GOT3 (cell line): ENCODE measurements at places on chromosomes 4 and X.

DNA sequence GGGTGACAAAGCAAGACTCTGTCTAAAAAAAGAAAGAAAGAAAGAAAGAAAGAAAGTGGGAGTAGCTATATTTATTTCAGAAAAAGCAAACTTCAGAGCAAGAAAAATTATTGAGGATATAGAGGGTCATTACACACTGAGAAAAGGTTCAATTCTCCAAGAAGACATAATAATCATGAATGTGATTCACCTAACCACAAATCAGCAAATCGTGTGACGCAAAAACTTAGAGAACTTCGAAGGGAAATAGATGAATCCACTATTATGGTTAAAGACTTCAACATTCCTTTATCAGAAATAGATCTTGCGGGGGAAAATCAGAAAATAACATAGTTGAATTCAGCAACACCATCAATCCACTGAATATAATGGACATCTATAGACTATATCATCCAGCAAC is 219.3 kb upstream of the LDB2 start:
- no peak for DNase-seq

GRCh38 chr4:119785963-119786362 is 157.4 kb upstream of the PDE5A start:
- DNase-seq = no peak

DNA sequence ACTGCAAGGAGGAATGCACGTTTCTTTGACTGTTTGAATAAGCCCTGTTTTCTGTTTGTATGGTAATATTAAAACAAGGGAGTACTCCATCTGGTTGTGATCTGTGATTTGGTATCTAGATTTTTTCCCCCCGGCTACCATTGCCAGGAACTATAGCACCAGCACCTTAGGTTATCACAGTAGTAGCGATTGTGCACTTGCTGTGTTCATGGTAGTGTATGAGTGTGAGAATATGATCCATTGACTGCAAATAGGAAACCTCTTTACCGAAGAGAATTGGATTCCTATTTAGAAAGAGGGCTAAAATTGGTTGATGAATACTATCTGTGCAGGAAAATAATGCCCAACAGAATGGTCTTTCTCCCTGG is 69.9 kb downstream of the LARP7 start:
- DNase-seq = no peak

DNA sequence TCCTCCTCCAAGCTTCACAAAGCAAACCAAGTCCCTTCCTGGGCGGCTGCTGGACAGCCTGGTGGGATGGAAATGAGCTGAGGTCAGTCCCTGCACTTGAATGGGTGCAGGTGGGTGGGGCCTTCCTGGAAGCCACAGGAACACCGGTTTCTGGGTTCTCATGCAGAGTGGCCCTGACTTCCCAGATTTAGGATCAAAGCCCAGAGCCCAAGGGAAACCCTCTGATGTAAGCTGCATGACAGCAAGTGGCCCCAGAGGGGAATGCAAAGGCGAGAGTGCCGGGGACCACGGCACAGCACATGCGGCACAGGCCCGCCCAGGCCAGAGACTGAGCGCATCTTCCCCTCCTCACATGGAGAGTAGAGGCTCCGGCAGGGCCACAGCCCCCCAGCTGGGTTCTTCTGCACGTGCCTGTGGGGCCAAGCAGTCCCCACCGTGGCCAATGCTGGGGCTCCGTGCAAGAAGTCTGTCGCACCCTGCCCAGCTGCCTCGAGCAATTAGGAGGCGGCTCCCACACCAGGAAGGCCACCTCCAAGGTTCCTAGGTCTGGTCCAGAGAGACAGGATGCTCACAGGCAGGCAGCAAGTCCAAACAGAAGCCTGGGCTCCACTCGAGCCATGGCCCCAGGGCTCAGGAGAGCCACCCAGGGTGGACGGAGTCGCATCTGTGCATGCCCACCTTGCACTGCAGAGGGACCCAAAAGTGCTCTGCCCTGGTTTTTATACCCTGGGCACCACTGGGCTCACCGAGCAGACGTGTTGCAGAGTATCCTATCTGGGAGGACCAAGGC is 83.0 kb downstream of the HTRA3 start:
- no peak for DNase-seq

DNA sequence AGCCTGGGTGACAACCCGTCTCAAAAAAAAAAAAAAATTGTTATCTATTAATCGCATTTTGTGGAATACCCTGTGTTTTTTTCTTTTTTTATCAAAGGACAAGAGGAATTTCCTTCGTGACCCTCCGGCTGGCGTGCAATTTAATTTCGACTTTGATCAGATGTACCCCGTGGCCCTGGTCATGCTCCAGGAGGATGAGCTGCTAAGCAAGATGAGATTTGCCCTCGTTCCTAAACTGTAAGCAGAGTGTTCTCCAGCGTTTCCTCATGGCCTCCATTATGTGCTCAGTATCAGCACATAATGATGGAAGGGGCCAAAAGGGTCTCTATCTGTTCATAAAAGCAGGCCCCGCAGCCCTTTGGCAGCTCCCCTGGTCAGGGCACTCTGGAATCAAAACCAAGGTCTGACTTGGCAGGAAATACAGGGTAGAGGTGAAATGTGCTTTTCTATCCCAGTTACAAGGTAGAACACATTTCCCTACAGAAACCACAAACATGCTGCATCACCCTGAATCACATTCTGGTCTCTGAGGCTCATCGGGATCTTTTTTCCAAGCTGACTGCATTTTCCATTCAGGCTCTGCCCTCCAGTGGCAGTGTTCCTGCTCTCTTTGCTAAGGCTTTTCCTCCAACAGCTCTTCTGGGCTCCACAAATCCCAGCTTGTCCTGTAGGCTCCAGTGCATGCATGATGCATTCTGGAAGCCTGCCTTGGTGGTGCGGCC is 24.4 kb downstream of the SYAP1 start:
- peak; percentile 68 for DNase-seq

GRCh38 chr4:15714141-15714540 is 11.3 kb downstream of the BST1 start:
- DNase-seq = no peak
